ENCODE measurements at places on chromosomes 3 and 15.

- no peak for DNase-seq
Measured at GRCh38 chr15:44726568-44727484, 9.5 kb upstream of the TRIM69 start.

DNA sequence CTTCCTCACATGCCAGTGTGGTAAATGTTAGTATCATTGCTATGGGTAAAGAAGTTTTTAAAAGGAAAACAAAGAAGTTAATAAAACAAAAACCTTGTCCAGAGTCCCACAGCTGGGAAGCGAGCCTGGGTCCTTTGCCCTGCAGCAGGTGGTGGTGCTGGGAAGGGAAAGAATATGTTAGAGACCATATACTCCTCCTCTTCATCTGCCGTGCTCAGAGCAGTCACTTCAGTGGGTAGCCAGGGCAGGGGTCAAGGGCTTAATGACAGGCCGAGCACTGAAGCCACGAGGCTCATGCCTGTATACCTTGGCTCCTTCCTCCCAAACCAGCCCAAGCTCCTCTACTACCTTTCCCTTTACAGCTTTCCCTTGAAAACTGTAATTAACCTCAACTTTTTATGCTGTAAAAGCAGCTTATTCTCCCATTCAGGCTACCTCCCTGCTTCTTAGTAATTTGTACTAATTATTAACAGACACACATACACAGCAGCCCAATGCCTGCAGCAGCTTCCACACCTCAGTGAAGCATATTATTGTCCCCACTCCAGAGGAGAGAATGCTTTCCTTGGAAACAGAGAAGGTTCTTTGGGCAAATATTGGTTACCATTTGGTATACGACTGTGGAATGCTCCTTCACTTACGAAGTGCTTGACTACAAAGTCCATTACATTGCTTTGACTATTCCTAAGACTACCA, 362.1 kb downstream of the EPHB1 start:
- DNase-seq, result no peak

- DNase-seq, result no peak
Measured at GRCh38 chr15:29936353-29937049, 114.2 kb upstream of the TJP1 start.

DNA sequence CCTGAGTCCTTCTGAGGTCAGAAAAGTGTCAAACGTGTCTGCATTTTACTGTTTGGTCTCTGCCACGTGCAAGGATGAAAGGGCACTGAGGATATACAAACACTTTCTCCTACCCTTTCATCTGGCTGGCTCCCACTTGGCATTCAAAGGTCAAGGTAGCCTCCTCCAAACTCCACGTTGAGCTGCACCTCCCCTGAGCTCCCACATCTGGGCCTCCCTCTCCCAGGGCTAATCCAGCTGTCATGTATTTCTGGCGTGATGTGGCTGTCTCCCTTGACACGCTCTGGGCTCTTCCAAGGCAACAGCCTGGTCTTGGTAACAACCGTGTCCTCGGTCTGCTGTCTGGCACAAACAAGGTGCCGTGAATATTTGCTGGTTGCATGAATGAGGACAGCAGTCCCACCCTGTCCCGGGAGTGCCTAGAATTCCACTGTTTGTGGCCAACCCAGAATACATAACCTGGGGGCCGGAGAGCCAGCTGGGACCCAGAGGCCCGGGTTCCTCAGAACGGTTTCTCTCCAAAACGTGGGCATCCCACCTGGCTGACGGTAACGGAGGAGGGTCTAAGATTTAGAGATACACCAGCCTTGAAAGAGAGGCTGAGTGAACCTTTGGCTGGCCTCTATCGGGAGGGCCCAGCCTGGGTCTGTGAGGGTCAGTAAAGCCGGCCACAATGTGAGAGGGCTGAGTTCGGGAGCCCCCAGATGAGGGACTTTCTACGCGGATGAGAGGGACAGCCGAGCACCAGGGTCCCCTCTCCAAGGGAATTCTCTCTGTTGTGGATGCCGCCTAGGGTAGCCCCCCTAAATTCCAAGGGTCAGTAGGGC, 767 bp downstream of the GLT8D1 start:
- DNase-seq, result no peak

GRCh38 chr3:122800706-122801237, 5.9 kb downstream of the SLC49A4 start:
- no peak for DNase-seq

GRCh38 chr3:257826-258225, 61.3 kb downstream of the CHL1 start:
- DNase-seq, result no peak

DNA sequence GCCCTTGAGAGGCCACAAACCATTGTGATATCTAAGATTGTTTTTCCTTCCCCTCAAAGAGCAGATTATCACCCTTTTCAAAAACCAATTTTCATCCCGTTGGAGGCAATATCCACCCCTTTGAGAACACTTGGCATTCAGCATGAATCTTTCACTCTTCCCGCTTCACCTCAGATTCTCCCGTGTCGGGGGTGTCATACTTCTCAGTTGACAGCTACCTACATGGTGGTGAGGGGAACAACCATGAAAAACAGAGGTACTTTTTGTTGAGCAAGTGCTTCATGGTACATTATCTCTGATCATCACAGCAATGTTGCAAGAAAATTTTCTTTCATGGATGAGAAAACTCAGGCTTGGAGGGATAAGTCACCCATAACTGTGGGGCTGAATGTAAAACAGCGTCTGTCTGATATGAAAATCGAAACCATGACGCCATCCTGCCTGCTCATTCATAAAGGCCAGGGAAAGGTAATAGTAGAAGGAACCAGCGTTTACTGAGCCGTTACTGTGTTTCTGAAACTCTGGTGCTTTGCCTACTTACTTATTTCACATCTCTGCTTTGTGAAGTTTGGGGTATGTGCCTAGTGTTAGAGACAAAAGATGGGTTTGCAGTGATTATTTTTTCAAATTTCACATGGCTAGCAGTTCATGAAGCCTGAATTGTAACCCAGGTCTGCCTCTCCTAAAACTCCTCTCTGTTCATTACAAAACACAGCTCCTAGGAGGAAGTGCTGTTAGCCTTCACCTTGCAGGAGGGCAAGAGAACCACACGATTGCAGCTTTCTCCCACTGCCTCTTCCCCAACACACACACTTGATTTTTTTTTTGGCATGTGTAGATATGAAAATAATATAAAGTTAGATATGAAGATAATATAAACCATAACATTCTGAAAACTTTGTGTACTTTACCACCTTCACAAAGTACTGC, 35.4 kb downstream of the SV2B start:
- DNase-seq, result no peak

GRCh38 chr3:195906865-195907683, 1.3 kb downstream of the TNK2 start:
- DNase-seq, result no peak

DNA sequence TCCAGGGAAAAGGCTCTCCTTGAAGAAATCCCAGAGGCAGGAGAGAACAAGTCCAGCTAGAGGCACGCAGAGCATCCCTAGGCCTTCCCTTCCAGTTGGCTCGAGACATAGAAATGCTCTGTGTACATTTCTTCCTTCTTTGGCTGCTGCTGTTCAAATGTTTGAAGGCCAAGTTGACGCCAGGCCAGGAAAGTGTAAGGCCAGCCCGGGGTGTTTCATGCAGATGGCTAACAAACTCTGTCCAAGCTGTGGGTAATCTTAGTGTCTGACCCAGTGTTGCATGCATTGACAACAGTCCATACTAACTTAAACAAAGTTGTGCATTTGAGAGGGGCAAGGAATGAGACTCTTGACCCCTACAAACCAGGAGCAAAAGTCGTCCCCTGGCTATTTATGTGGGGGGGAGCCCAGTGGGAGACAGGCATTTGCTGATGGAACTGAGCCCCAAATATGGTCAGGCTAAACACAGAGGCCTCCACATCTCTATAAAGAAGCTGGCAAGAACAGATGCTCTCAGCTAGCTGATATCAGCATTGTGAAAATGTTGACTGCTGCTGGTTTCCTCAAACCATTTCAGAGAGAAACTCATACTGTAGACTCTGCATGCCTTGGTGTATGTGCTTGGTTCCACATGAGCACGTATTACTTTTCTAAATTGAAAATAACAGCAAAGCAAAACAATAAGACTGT, 139.5 kb downstream of the ADAMTS9 start:
- no peak for DNase-seq

- no peak for DNase-seq
Measured at GRCh38 chr3:99634881-99635280, 3.5 kb upstream of the COL8A1 start.

GRCh38 chr3:65535260-65535659, 503.5 kb downstream of the MAGI1 start:
- no peak for DNase-seq

- DNase-seq, result no peak
Measured at GRCh38 chr15:36831125-36831903, 251.9 kb downstream of the CDIN1 start.

- no peak for DNase-seq
Measured at GRCh38 chr3:193963808-193964516, 172.0 kb upstream of the HES1 start.

- DNase-seq, result no peak
Measured at GRCh38 chr3:53402326-53402725, 55.0 kb upstream of the DCP1A start.
